ENCODE measurements at places on chromosomes 12 and 14.

- no peak for DNase-seq
- peak overlapping the region; percentile 87 for H3K4me3 ChIP-seq
- H3K36me3 ChIP-seq, result peaks cover 5% of the 10 kb centered on the region
- peak overlapping the region; percentile 96 for H3K27ac ChIP-seq
These were observed 908 bp downstream of the ENTPD5 start for GRCh38 chr14:74018174-74018585.

DNA sequence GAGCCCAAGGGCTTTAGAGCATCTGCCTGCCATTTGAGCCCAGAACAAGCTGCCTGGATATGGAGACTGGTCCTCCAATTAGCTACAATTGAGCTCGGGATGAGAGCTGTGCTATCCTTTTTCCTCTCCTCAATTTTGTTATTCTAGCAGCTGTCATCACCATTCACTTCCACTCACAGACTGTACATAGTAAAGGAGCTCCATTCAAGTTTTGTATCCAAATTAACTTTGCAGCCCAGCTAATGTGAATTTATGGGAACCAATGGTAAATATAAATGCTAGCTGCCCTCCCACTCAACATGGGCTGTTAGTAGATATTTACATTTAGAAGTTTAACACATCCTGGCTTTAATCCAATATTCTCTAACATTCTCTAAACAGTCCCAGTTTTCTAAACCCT, 44.6 kb downstream of the BMP4 start:
- H3K4me1 ChIP-seq, result no peaks in the 10 kb centered on the region
- no peaks in the 10 kb centered on the region for H3K36me3 ChIP-seq
- DNase-seq, result no peak
- H3K27ac ChIP-seq, result no peak overlapping the region

GRCh38 chr12:100681074-100681473, 107.6 kb downstream of the GAS2L3 start:
- no peak overlapping the region for H3K27ac ChIP-seq
- no peaks in the 10 kb centered on the region for H3K27me3 ChIP-seq
- H3K4me3 ChIP-seq, result no peak overlapping the region
- no peaks in the 10 kb centered on the region for H3K4me1 ChIP-seq
- no peaks in the 10 kb centered on the region for H3K36me3 ChIP-seq
- no peak for DNase-seq

DNA sequence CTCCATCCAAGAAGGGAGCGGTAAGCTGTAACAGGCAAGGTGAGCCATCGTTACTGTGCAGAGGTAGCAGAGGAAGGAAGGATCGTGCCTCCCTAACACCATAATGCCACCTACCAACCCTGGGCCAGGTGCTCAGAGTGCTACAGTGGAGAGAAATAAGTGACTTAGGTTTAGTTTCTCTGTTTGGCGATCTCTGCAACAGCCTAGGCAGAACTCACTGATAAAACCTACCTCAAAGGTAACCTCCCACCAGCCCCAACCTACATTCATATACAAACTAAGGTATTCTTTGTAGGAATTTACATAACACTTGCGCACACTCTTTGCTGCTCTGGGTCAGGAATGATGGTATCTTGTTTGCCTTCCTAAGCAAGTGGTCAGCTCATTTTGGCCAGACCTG, 93.4 kb upstream of the TMEM132D start:
- no peaks in the 10 kb centered on the region for H3K4me1 ChIP-seq
- no peaks in the 10 kb centered on the region for H3K36me3 ChIP-seq
- no peaks in the 10 kb centered on the region for H3K27me3 ChIP-seq

- no peaks in the 10 kb centered on the region for H3K36me3 ChIP-seq
- DNase-seq, result no peak
- no peak overlapping the region for H3K4me3 ChIP-seq
- H3K27ac ChIP-seq, result no peak overlapping the region
These were observed 120.9 kb downstream of the SLC8A3 start for GRCh38 chr14:70067810-70068209.

GRCh38 chr12:105554223-105554678, 223.8 kb downstream of the C12orf75 start:
- H3K4me1 ChIP-seq, result no peaks in the 10 kb centered on the region
- no peak overlapping the region for H3K4me3 ChIP-seq
- no peak overlapping the region for H3K27ac ChIP-seq
- H3K36me3 ChIP-seq, result no peaks in the 10 kb centered on the region
- DNase-seq, result no peak

GRCh38 chr12:105860561-105861207, 278.1 kb downstream of the NUAK1 start:
- H3K27ac ChIP-seq, result no peak overlapping the region
- H3K27me3 ChIP-seq, result no peaks in the 10 kb centered on the region
- no peaks in the 10 kb centered on the region for H3K4me1 ChIP-seq

DNA sequence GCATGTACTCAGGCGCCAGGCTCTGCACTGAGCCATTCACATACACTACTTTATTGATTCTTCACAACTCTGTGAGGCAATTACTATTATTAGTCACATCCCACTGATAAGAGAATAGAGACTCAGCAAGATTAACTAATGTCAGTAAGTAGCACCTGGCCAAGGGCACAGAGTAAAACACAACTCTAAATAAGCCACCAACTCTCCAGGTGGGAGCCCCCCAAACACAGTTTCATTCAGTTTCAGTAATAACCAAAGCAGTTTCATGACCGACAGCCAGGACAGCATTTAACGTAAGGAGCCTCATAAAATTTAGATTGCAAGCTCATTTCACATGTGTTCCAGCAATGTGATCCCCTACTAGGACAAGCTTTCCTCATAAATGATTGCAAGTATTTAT, 323.1 kb upstream of the CCDC196 start:
- H3K4me1 ChIP-seq, result no peaks in the 10 kb centered on the region
- no peak for DNase-seq
- no peak overlapping the region for H3K4me3 ChIP-seq
- no peaks in the 10 kb centered on the region for H3K36me3 ChIP-seq
- H3K27me3 ChIP-seq, result peaks cover 35% of the 10 kb centered on the region
- no peak overlapping the region for H3K27ac ChIP-seq

- no peaks in the 10 kb centered on the region for H3K27me3 ChIP-seq
- no peak overlapping the region for H3K27ac ChIP-seq
- no peak overlapping the region for H3K4me3 ChIP-seq
- H3K4me1 ChIP-seq, result no peaks in the 10 kb centered on the region
These were observed 601.8 kb upstream of the ATXN7L3B start for GRCh38 chr12:73935817-73936216.

DNA sequence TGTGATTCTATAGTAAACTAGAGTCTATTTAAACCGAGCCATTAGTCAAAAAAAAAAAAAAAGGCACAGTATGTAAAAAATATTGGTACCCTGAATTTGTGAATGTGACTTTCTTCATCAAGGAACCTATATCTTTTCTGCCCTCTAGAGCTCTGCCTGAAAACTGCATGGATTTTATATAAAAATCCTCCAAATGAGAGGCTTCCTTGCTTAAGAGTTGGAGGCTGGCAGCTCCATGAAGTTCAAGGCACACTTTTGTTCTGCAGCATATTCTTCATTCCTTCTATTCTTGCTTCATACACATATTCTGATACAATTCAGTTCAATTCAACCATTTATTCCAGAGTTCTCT, 23.1 kb upstream of the NKX2-8 start:
- H3K27ac ChIP-seq, result no peak overlapping the region
- H3K4me1 ChIP-seq, result no peaks in the 10 kb centered on the region
- H3K27me3 ChIP-seq, result no peaks in the 10 kb centered on the region
- DNase-seq, result no peak

GRCh38 chr12:42524716-42525115, 64.8 kb downstream of the PRICKLE1 start:
- H3K27me3 ChIP-seq, result no peaks in the 10 kb centered on the region
- H3K27ac ChIP-seq, result no peak overlapping the region
- no peaks in the 10 kb centered on the region for H3K36me3 ChIP-seq

DNA sequence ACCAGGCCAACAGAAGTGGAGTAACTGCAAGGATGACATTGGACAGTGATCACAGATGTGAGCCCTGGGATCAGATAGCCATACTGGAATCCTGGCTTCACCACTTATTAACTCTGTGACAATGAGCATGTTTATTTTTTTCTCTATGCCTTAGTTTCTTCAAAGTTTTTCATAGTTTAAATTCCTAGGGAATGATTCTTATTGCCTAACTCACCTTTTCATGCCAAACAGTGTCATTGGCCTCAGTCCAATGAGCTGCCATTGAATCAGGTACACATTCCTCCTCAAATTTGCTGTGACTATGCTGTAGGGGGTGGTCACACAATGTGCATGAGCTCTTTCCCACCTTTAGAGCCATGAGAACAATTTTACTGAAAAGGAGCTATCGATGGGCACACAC, 342.3 kb downstream of the SYT1 start:
- no peak for DNase-seq
- H3K36me3 ChIP-seq, result no peaks in the 10 kb centered on the region
- no peaks in the 10 kb centered on the region for H3K27me3 ChIP-seq
- H3K27ac ChIP-seq, result no peak overlapping the region

DNA sequence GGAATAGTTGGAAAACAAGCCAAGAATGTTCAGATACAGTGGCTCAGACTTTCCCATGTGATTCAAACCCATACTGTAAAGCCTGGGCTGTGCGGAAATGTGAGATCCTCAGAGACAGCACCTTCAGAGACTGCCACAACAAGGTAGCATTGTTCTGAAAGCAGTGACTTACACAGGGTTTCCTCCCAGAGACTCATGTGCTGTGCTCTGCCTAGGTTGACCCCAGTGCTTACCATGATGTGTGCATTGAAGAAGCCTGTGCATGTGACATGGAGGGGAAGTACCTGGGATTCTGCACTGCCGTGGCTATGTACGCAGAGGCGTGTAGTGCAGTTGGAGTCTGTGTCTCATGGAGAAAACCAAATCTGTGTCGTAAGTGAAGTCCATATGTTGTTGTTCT, 219.4 kb downstream of the LRRK2 start:
- no peak overlapping the region for H3K27ac ChIP-seq
- H3K36me3 ChIP-seq, result no peaks in the 10 kb centered on the region
- no peak for DNase-seq
- H3K4me1 ChIP-seq, result no peaks in the 10 kb centered on the region
- H3K4me3 ChIP-seq, result no peak overlapping the region
- H3K27me3 ChIP-seq, result no peaks in the 10 kb centered on the region

DNA sequence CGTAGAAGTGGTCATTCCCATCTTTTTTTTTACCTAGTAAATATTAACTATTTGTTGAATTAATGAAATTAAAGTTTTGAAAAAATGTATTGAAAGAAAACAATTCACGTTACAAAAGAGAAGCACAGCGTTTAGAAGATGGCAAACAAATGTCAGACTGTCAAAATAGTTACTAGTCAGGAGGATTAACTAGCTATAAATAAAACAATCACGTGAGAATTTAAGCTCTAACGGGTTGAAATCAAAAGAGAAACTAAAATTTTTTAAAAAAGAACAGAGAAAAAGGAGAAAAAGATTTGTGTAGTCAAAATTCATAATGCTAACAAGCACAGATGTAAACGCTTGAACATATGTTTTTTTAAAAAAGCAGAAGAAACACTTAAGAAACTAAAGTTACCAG, 26.4 kb downstream of the DDHD1 start:
- peaks cover 31% of the 10 kb centered on the region for H3K4me1 ChIP-seq
- no peaks in the 10 kb centered on the region for H3K27me3 ChIP-seq
- peak overlapping the region; percentile 79 for H3K27ac ChIP-seq
- no peak for DNase-seq
- H3K36me3 ChIP-seq, result peaks cover 16% of the 10 kb centered on the region

GRCh38 chr12:108691998-108692808, 39.1 kb downstream of the CORO1C start:
- peak overlapping the region; percentile 31 for H3K4me3 ChIP-seq
- DNase-seq, result no peak
- peaks cover 8% of the 10 kb centered on the region for H3K36me3 ChIP-seq
- H3K4me1 ChIP-seq, result peaks cover 75% of the 10 kb centered on the region
- peak overlapping the region; percentile 90 for H3K27ac ChIP-seq
- H3K27me3 ChIP-seq, result no peaks in the 10 kb centered on the region

- no peaks in the 10 kb centered on the region for H3K36me3 ChIP-seq
- DNase-seq, result no peak
- H3K4me3 ChIP-seq, result no peak overlapping the region
- no peak overlapping the region for H3K27ac ChIP-seq
These were observed 83.2 kb downstream of the MGAT4C start for GRCh38 chr12:86172913-86173443.

DNA sequence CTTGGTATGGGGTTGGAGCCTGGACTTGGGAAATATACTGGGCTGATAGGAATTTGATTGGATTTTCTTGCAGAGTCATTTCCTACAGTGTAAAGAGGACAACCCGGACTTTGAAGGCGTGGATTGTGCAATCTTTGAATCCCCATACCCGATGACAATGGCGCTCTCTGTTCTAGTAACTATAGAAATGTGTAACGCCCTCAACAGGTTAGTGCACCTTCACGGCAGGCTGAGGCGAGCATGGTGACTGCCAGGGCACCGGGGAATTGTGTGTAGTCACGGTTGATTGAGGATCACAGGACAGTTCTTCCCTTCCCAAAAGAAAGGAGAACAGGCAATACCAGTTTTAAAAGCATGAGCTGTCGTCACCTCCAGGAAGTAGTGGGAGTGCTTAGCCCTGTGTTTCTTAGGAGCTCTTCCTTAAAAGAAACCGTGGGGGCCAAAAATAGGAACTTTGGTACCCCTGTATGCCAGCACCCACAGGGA, 58.3 kb downstream of the ANAPC7 start:
- peaks cover 76% of the 10 kb centered on the region for H3K36me3 ChIP-seq
- no peaks in the 10 kb centered on the region for H3K27me3 ChIP-seq

GRCh38 chr12:78494911-78495310, 369.7 kb upstream of the SYT1 start:
- H3K4me1 ChIP-seq, result no peaks in the 10 kb centered on the region
- H3K27ac ChIP-seq, result no peak overlapping the region
- H3K27me3 ChIP-seq, result no peaks in the 10 kb centered on the region
- DNase-seq, result no peak
- no peaks in the 10 kb centered on the region for H3K36me3 ChIP-seq

- DNase-seq, result no peak
- no peak overlapping the region for H3K4me3 ChIP-seq
- no peak overlapping the region for H3K27ac ChIP-seq
- no peaks in the 10 kb centered on the region for H3K36me3 ChIP-seq
These were observed 25.9 kb downstream of the NOC4L start for GRCh38 chr12:132170094-132170636.

DNA sequence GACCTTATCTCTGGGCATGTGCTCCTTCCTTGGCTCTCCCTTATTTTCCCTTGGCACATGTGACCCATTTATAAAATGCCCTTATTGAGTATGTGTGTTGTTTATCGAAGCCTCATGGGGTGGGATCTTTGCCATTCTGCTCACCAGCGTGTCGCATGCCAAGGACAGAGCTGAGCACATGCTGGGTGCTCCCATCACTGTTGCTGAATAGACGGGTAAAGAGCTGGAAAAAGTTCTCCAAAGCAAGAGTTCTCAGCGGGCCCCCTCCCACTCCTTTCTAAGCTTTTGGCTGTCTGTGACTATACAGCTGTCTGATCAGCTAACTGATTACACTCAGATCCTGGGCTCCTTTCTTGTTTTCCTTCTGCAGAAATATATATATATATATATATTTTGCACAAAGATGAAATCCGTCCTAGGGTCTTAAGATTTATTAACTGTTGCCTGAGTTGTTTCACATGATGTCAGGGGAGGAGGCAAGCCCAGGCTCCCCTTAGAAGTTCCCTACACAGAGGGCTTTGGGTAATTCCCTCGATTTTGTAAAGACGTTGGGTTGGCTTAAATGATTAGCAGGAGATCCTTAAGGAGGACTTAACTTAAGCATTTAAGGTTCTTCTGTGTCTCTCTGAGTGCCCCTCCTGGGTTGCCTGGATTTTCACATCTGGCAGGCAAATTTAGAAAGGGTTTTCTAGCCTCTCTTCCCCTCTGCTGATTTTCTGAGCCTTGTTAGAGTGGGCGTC, 71.6 kb downstream of the TMEM132C start:
- no peaks in the 10 kb centered on the region for H3K4me1 ChIP-seq
- DNase-seq, result no peak
- no peaks in the 10 kb centered on the region for H3K27me3 ChIP-seq
- H3K4me3 ChIP-seq, result no peak overlapping the region
- H3K27ac ChIP-seq, result no peak overlapping the region
